ENCODE measurements at places on chromosomes 13 and 19.

DNA sequence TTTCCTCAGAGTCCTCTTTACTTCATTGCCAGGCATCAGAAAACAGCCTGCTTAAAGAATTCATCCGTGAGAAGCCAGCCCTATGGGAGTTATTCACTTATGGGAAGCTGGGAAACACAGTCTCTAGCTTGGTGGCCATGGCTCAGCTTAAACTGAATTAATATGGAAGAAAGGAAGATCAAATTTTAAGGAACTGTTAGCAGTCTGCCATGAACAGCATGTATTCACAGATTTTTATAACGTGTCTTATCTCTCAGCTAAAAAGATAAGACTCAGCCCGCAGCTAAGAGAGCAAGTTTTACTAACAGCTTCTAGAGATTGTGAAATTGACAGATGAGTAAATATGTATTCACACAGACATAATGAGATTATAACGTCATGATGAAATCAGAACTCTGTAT lies 253.7 kb upstream of the RXFP2 start:
- DNase-seq: no peak

DNA sequence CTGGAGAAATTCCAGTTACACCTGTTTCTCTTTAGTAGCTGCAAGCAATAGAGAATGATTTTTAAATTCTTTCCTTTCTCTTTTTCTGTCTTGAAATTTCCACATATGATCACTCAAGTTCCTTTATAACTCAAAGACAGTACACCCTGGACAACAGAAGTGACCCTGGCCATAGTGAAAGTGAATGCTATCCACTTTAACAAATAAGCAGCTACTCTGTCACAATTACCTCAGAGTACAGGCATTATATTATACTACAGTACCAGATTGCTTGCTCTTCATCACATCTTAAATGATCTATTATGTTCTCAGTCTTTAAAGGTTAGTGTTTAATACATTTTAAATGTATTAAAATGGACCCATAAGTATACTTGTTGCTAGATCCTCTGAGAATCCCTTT lies 136.2 kb downstream of the KLF12 start:
- DNase-seq: no peak

DNA sequence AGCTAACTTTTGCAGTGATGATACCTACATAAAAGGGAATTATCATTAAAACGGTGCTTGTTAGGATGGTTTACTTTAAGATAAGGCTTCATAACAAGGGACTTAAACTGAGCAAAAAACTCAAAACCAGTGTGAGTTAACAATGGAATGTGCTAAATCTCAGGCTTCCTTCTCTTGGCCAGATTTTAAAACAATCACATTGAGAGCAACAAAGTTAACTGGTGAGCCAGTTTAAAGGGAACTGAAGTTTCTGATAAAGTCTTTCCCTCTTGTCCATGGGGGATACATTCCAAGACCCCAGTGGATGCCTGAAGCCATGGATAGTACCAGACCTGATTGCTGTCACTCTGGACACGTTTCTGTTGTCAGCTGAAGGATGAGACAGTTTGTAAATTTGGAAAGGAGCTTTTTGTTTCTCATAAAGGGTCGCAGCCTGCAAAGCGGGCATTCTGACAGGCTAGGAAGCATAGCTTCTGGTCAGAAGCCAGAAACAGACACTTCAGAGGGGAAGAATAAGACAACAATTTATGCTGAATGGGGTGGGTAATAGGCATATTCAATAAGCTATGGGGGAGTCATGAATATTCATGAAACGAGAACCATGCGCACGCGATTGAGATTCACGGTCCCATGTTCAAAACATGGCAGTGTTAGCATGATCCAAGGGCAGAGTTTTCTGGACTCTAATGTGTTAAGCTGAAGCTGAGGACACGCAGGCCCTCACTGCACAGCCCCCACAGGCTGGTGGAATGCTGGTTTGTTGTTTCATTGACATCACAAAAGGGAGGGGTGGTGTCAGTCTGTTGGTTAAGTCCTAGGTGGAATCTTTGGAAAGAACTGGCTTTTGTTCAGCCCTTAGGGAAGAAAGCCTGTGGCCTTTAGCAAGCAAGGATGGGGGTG lies 150.6 kb upstream of the RNF113B start:
- no peak for DNase-seq

DNA sequence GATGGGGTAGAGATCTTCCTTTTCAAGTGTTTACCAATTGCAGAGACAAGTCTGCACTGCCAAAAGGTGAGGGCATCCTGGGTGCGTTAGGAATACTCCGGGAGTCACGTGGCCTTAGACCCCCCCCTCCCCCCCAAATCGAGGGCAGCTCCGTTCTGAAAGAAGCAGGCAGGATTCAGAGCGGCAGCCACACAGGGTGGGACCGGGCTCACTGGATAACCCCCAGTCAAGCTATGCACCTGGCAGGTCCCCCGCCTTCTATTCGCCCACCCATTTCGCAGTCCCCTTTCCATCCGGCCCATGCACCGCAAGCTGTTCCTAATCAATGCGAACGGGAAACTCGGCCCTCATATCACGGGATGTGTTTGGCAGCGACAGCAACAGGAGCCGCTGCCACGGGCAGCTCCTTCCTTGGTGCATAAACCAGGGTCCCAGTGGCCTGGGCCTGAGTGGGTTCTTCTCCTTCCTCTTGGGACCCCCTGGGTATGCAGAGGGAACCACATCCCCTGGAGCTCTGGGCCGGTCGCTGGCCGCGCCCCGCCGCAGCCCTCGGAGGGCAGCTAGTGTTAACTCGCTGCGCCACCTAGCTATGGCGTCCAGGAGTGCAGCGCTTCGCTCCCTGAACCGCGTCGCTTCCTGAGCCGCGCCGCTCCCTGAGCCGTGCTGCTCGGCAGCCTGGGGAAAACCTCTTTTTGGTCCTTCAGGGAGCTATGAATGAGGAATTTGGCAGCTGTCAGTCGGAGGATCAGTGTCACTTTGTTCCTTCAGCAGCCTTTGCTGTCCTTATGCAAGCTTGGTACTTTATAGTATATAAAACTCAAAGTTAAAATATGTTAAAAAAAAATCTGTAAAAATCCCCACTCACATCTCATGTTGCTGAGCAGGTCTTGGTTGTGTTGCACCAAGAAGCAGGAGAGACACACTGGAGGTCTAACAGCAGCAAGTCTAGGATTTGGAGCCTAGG lies 41.4 kb downstream of the LYL1 start:
- DNase-seq: peak; percentile 67

DNA sequence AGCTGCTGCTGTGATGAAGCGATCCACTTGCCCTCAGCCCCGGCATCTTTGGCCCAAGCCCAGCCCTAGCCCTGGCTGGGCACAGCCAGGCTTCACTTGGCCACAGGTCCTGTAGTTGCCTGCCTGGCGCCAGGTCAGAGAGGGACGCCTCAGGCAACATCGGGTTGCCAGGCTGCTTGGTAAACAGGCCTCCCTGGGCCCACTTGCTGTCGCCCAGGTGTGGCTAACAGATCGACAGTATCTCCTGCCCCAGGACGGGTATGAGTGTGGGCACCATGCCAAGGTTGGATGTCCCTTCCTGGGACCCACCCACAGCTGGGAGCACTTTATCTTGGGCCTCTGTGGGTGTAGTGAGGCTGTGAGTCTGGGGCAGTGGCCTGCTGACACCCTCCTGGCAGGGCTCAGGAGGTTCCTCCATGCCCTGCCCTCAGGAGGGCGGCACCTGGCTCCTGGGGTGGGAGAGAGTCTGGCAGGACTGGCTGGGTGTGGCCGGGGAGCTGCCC lies 27.8 kb downstream of the CARM1 start:
- DNase-seq: no peak

DNA sequence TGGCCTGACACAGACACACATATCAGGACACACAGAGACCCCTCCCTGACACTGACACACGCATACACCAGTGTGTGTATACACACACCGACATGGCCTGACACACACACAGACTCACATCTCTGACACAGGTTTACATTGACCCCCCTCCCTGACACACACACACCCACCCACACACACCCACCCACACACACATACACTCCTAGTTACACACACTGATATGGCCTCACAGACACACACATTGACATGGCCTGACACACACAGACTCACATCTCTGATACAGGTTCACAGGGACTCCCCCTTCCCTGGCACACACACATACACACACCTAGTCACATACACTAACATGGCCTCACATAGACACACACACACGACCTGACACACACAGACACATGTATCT lies 4.4 kb upstream of the NFIX start:
- DNase-seq: no peak

GRCh38 chr19:4365341-4365740 lies 22.0 kb downstream of the MPND start:
- no peak for DNase-seq

- no peak for DNase-seq
Observed at GRCh38 chr13:111289251-111289650, 31.2 kb upstream of the TEX29 start.

GRCh38 chr13:43057653-43058317 lies 34.4 kb downstream of the DNAJC15 start:
- DNase-seq: no peak

- no peak for DNase-seq
Observed at GRCh38 chr13:75071395-75071794, 410.6 kb downstream of the TBC1D4 start.

DNA sequence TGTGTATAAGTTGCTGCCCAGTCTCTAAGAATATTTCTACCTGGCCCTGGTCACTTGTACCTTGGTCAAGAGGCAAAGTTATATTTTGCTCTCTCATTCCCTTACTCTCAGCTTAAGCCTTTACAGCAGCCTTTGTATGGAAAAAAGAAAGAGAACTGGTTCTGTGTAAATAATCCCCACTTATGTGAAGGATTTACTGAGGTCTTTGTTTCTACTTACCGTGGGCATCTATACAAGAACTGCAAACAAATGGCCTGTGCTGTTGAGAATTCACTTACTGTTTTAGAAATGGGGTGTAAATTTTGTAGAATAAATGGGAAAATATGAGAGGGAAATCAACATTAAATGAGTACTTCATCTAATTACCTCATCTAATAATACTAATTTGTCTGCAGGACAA lies 267.4 kb downstream of the PCDH20 start:
- no peak for DNase-seq

GRCh38 chr13:113526466-113527220 lies 36.1 kb upstream of the DCUN1D2 start:
- no peak for DNase-seq

GRCh38 chr13:59673286-59673685 lies 490.4 kb downstream of the DIAPH3 start:
- DNase-seq: no peak

DNA sequence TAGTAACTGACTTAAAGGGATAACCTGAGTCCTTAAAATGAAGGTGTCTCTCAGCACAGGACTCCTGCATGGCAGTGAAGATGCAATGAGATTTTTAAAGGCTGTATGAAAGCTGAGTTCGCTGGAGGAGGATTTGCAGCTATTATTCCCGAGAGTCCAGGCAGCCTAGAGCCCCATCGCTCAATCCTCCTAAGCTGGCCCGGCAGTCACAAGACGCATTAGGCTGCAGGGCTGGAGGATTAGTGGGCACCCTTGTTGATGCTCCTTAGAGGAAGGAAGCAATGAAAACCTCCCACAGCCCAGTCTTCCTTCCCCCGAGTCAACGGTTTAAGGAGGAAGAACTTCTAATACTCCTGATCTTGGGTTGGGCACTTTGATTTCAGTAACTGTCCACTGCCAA lies 239.5 kb downstream of the EFNB2 start:
- no peak for DNase-seq

DNA sequence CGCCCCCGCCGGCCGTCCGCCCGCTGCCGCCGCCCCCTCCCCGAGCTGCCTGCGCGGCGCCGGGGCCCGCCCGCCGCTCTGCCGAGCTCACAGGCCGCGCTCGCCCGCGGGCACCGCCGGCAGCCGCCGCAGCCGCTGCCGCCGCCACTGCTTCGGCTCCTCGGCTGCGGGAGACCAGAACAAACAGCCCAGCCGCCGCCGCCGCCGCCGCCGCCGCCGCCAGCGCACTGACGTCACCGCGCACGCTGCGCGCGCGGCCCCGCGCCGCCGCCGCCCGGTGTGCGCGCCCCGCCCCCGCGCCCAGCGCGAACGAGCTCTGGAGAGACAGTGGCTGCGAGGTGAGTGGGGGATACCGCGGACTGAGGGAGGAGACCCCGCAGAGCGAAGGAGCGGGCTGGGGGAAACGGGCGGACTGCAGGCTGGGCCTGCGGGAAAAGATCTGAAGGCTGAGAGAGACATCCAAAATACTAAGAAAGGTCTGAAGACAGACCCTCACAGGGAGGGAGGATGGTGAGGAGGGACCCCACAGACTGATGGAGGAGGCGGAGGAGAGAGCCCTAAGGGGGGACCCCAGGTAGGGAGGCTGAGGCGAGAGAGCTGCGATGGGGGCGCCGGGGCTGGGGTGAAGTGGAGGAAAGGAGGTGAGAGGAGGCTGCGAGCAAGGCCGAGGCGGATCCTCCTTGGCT lies at the start of gene BRD4:
TSS of gene BRD4 (minus strand) at position 229 of the 686 bp plus-strand sequence. CDS start 59,440 bp downstream, outside the sequence.
- DNase-seq: peak; percentile 71

GRCh38 chr19:53190253-53190652 lies 2.9 kb downstream of the ZNF665 start:
- DNase-seq: no peak

- DNase-seq: no peak
Observed at GRCh38 chr13:100300708-100301107, 211.8 kb downstream of the PCCA start.

- DNase-seq: no peak
Observed at GRCh38 chr13:49395451-49395865, 48.4 kb downstream of the CAB39L start.

GRCh38 chr13:77878190-77878589 lies 40.4 kb downstream of the EDNRB start:
- no peak for DNase-seq

DNA sequence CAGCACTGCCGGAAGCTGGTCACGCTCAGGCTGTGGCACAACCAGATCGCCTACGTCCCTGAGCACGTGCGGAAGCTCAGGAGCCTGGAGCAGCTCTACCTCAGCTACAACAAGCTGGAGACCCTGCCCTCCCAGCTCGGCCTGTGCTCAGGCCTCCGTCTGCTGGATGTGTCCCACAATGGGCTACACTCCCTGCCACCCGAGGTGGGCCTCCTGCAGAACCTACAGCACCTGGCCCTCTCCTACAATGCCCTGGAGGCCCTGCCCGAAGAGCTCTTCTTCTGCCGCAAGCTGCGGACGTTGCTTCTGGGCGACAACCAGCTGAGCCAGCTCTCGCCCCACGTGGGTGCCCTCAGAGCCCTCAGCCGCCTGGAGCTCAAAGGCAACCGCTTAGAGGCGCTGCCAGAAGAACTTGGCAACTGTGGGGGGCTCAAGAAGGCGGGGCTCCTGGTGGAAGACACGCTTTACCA lies 3.2 kb upstream of the MAP2K7 start:
- DNase-seq: no peak

GRCh38 chr19:39971380-39972035 lies 543 bp downstream of the PSMC4 start:
- no peak for DNase-seq

- DNase-seq: peak; percentile 45
Observed at GRCh38 chr19:33143897-33144405, 12.0 kb downstream of the WDR88 start.

DNA sequence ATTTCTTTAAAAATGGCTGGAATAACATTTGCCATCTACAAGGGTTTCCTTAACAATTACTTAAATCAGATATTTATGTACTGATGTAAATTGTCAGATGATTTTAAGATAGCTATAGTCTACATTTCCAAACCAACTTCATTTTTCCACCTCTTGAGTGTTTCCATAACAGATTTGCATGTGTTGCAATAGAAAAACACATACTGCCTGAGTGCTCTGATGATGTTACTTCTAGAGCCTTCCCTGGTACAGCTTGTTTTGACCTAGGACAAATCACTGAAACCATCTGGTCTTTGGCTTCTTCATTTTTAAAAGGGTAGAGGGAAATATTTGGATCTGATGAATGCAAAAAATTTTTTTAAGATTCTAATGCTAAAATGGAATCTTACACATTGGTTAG lies 245.9 kb downstream of the PCDH9 start:
- no peak for DNase-seq

All from activated T-cell treated with anti-CD3 and anti-CD28 coated beads for 24 hours (primary cell).